ENCODE measurements at places on chromosomes 2 and 18.

- DNase-seq = no peak
These were observed 68.6 kb downstream of the ZC3H6 start for GRCh38 chr2:112343827-112344585.

DNA sequence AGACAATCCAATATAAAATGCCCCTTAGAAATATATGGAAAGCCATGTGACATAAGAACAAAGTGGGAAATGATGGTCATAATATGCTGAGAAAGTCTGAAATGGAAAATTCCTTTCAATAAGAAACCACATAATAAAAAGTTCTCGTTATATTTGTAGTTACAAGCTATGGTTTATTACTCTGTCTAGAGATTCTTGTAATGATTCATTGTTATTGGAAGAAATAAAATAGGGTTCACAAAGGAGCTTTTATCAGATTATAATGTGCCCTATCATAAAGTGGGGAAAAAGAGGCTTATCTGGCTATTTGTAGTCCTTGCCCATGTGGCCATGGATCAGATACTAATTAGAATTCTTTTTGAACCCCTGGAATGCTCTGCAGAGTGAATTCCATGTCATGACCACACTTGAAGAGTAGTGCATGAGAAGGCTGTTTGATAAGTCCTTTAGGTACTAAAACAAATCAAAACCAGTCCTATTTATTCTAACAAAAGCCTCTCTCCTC, 420.7 kb upstream of the NRP2 start:
- DNase-seq = no peak

- DNase-seq = no peak
These were observed 100.4 kb upstream of the SH3BP4 start for GRCh38 chr2:234851451-234851850.

DNA sequence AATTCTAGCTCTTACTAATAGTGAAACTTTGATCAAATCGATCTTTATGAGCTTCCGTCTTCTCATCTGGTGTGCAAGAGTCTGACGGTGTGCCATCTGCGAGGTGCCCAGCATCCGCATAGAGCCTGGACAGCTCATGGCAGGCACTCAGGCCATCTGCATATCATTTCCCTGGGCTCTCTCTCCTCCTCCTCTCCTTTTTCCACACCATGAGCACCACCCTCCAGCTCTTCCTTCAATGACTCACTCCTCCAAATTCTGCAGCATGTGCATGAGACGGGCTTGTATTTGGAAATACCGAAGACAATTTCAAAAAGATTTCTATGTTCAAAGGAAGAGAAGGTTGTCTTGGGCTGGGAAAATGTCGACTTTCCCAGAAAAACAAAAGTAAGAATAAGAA, 161.1 kb downstream of the CCBE1 start:
- no peak for DNase-seq

- DNase-seq = no peak
These were observed 87.3 kb downstream of the IKZF2 start for GRCh38 chr2:213064099-213064498.

DNA sequence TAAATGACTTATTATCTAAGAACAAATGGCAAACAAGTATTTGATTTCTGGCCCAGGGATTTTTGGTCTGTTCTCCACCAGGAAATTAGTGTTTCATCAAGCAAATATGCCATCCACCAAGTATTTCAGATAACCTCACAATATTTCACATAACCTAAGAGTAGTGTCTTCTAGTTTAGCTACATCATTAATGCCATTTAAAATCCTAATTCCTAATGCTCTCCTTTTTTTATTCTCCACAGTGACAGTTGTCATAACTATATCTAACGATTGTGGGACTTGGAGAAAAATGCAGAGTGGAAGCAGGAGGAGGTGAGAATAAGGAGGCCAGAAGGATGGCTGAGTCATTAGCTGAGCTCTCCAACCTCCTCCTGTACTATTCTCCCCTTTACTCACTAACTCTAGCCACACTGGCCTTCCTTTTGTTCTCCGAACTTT, 58.5 kb upstream of the CTLA4 start:
- no peak for DNase-seq

DNA sequence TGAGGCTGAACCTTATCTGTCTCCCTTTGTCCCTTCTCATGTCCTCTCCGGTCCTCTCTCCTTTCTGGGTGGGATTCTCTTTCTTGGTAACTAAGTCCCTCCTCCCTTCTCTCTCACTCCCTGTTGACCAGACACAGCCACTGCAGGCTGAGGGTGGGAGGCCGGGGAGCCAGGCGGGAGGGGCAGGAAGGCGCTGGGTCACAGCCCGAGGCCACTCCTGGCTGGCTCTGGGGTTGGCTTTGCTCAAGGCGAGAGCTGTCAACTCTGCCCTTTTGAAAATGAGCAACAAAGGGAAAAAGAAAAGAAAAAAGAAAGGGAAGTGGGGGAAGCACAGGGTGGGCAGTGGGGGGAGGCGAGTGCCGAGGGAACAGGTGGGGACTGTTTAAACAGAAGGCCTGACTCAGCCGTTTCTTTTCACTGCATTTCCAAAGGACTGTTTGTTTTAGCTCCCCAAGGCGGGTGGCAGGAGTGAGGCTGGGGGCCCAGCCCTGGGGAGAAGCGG, 70.5 kb upstream of the IGFBP5 start:
- DNase-seq = no peak

DNA sequence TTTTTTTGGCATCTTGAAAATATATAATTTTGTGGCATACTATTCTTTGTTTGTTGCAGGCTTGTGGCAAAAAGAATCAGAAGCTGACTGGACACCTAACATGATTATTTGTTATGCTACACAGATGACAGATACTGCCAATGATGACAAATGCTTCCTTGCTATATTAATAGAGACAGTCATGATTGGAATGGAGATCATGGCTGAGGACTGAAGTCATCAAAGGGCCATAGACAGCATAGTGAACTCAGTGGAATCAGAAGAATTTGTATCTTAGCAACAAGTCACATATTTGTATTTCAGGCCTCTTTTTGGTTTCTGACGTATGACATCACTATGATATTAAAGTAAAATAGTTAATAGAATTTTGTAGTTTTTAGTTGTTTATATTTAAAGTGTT, 1003.8 kb upstream of the DDX18 start:
- no peak for DNase-seq

DNA sequence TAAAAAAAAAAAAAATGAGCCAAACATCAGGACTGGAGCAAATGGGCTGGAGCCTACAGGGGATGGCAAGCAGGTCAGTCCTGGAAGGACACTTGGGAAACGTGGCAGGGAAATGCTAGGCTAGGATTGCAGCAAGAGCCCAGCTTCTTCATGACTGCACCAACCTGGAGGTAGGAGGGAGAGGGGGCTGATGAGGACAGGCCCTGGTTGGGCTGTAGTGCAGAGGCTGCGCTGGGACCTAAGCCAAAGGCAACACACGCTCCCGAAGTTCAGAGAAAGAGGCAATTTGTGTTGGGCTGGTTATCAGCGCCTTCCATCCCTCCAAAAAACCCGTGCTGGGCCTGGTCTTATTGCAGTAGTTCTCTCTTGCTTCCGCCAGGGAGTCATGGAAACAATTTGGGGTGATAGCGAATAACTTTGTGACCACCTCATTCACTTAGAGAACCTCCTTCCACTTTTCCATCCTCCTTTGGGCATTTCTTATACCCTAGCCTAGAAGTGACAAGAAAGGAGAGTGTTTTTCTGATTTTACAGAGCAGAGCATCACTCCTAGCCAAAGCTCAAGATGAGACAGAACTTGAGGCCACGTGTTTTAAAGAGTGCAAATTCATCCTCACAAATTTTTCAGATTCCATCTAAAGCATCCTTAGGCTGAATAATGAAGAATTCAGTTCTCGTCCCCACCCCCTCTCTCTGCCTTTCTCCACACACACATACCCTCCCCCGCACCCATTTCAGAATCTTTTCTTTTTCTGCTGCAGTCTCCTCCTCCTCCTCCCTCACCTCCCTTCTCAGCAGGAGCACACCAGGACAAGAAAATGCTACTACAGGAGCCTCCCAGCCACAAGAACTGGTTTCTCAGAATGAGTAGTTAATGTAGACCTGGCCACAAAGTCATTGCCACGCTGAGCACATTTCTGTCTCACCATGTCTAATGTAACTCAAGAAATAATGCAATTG, 82.5 kb upstream of the STPG4 start:
- no peak for DNase-seq

DNA sequence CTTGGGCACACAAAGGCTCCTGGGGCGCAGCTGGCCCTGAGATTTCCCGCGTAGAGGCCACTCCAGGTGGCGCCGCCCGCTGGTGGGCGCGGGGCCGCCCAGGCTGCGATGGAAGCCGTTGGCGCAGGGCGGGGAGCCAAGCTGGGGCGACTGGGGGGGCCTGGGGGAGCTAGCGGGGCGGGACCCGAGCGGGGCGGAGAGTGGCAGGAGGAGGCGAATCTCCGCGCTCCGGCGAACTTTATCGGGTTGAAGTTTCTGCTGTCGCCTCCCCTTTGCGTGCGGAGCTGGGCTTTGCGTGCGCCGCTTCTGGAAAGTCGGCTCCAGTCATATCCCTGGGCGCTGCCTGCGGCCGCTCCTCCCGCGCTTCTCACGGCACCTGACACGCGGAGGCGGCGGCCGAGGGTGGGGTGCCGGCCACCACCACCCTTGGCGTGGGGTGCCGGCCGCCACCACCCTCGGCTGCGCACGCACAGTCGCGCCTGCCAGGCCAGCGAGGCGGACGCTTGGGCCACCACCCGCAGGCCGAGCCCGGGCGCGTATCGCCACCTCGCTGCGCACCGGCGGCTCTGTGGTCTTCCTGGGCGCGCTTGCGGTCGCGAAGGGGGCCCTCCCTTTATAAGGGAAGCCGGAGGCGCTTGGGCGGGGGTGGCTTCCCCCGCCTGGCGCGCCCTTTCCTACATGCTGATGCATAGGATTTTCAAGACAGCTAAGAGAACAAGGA, 919 bp upstream of the CYP1B1 start:
- DNase-seq = no peak
